ENCODE measurements at places on chromosomes 5 and 9.

DNA sequence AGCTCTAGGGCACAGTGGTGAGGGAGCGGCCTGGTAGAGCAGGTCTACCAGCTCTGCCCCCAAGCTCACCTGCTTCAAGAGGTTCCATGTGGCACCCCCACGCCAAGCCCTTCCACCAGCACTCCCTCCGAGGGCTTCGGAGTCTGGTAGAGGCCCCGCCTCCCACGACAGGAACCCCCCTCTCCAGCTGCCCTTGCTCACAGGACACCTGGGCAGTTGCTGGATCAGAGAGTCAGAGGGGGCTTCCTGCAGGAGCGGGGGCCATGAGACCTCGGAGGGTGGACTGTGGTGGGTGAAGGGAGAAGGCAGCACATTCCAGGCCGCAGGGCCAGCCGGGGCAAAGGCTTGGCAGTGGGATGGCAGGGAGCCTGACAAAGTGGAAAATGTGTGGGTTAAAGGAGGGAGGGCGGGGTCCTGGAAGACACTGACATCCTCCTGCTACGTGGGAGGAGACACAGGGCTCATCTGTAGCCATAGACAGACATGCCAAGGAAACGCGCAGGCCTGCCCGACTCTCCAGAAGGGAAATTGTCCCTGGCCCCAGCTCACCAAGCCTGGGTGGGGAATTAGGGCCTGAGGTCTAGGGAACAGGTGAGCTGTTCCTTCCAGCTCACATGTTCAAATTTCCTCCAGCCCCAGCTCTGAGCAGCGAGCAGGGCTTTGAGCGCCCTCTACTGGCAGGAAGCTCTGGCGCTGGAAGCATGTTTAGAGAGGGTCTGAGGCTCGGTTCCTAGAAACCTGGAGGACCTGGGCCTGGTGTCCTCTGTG, 74.2 kb downstream of the NTNG2 start:
- DNase-seq, result no peak

DNA sequence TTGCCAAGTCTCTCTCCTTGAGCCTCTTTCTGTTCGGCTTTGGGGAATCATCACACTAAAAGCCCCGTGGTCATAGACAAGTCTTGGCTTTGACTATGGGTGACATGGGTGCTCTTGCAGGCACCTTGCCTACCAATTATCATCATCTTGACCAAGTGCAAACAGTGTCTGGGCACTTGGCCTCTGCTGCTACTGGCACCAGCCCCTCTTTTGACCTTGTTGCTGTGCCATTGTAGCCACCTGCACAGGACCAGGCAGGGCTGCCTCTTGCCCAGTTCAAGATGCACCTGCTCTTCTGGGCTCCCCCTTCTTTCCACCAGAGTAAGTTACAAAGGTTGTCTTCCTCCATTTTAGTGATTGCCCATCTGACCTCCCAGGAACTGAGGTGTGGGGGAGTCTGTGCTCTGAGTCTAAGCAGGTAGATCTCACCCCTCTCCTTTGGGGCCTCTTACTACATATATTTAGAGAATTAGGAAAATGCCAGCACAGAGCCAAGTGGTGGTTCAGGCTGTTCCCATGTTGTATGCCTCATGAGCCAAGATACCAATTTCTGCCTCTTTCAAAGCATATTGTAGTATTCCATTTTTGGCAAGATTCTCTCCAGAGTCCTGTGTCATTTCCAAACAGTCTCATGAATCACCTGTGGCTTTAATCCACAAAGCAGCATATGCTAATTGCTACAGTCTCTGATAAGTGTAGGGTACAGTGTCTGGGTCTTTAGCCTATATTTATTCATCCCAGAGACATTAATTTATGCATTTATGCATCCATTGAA, 142.9 kb upstream of the DAP start:
- DNase-seq, result no peak

GRCh38 chr5:74491586-74491985, 148.9 kb downstream of the ENC1 start:
- DNase-seq, result no peak

DNA sequence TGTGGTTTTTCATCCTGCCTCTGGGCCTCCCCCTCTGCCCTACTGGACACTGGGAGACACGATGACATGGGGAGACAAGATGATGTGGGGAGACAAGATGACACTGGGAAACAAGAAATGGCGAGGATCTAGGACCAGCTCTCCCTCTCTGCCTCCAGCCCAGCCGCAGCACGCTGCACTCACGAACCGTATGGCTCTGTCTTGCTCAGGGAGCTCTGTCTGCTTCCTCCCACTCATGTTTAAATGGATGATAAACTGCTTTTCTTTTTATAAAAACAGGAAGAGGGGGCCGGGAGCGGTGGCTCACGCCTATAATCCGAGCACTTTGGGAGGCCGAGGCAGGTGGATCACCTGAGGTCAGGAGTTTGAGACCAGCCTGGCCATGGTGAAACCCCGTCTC, 73.7 kb downstream of the SPATA31D1 start:
- no peak for DNase-seq

- DNase-seq, result no peak
Observed at GRCh38 chr9:109246533-109246932, 74.3 kb downstream of the EPB41L4B start.

DNA sequence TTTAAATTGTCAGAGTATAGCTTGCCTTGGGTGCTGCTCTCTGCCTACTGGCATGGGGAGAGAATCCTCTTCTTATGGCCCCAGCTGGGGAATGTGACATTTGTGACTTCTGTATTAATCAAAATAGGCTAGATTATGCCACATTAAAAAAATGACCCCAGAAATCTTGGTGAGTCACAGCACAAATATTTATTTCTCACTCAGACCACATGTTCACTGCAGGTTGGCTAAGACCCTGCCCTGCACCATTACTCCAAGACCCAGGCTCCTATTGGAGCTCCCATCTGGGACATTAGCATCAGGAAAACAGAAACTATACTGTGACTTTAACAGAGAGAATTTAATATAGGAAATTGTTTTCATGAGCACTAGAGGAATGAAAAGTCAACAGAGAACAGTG, 16.6 kb upstream of the WHRN start:
- no peak for DNase-seq

GRCh38 chr9:130139251-130139650, 33.0 kb upstream of the NCS1 start:
- DNase-seq, result no peak

- DNase-seq, result no peak
Observed at GRCh38 chr9:21993893-21994555, at the start of gene CDKN2A. TSS of gene CDKN2A (minus strand) at chr9:21994392.

GRCh38 chr5:8523501-8523900, 654.6 kb downstream of the MTRR start:
- DNase-seq, result no peak

- no peak for DNase-seq
Observed at GRCh38 chr5:102792705-102793104, 37.6 kb downstream of the PAM start.
